ENCODE measurements at places on chromosomes 7 and 10.

GRCh38 chr10:113897693-113898618, 43.5 kb downstream of the NHLRC2 start:
- no peak for DNase-seq

GRCh38 chr10:118827053-118827452, 72.3 kb upstream of the CACUL1 start:
- DNase-seq = no peak

- no peak for DNase-seq
Observed at GRCh38 chr7:87159538-87159937, 7.3 kb downstream of the DMTF1 start.

DNA sequence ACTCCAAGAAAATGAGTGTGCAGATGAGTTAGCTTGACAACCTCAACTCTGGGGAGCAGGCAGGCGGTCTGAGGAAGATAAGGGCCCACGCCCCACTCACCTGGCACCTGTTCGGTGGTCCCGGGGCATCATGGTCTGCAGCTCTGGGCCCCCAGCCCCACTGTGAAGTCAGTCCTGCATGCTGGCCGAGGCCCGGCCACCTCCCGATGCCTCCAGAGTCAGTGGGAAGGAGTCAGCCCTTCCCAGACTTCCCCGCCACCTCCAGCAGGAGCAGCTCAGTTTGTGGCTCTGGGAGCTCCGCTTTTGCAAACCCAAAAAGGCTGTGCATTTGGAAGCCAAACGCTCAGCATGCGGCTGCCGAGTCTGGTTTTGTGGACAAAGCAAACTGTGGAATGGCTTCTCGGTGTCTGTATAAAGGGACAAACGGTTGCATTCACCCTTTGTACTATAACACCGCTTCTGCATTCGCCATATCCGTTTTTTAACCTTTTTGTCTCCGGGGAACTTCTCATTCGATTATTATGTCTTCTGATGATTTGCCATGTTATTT, 167.3 kb downstream of the CCDC3 start:
- DNase-seq = no peak

GRCh38 chr10:12661671-12662070, 312.3 kb downstream of the CAMK1D start:
- no peak for DNase-seq

DNA sequence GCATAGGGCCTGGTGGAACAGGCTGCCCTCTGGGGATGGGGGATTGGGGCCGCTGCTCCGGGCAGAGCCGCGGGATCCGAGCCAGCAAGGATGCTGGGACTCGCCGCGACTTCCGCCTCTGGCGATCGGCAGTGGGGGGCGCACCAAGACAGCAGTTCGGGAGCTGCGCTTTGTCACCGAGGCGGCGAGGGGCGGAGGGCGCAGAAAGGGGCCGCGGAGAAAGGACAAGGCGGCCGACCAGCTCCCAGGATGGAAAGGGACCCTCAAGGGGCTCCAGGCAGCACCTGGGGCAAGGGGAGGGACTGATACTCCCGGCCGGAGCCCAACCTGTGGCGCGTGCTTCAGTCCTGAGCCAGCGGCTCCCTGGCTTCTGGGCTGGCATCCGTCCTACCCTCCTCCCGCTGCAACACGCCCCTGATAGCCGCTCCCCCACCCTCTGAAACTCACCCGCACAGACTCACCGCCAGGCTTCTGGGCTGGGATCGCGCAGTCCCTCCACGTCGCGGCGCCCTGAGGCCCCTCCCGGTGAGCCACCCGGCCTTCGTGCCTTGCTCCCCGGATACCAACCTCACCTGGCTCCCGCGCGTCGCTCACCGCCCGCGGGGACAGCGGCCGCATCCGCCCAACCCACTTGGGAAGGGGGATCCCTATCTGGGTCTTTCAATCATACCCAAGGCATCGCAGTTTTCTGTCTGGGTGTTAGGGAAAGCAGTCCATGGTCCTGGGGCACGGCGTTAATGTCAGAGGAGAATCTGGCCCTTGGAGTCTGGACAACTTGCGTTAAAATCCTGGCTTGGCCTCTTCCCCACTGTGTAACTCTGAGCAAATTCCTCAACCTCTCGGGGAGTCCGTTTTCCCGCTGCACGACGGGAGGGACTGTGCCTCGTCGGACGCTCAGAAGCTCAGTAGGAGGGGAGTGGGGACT, 7.0 kb upstream of the EVX1 start:
- peak; percentile 86 for DNase-seq

- no peak for DNase-seq
Observed at GRCh38 chr10:71323407-71323806, 4.3 kb downstream of the SLC29A3 start.

DNA sequence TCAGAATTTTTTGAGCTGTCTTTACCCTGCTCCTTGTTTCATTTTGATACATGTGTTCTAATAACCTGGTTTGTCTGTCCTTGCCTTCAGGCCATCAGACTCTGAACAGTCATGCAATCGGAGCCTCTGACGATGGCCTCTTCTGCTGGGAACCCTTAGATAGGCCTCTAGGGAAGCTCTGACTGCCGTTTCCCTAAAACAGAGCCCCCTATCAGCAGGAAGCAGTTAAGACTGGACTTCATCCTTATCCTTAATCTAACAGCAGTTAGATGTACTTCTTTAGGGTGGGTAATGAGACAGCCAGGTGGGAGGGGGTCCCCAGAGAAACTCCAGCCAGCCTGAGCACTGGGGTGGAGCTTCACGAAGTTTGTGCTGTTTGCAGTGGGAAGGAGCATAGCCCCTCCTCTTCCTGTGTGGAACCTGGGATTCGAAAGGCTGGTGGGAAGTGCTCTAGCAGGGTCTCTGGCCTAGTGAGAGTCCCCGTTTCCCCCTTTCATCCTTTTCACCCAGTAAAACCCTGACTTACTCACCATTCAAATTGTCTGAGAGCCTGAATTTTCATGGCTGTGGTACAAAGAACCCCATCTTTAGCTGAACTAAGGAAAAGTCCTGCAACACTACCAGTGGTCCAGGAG, 28.4 kb upstream of the SORCS3 start:
- no peak for DNase-seq

GRCh38 chr7:150476285-150476684, 25.9 kb downstream of the GIMAP8 start:
- no peak for DNase-seq

GRCh38 chr10:78175444-78176015, 141.9 kb downstream of the RPS24 start:
- no peak for DNase-seq

DNA sequence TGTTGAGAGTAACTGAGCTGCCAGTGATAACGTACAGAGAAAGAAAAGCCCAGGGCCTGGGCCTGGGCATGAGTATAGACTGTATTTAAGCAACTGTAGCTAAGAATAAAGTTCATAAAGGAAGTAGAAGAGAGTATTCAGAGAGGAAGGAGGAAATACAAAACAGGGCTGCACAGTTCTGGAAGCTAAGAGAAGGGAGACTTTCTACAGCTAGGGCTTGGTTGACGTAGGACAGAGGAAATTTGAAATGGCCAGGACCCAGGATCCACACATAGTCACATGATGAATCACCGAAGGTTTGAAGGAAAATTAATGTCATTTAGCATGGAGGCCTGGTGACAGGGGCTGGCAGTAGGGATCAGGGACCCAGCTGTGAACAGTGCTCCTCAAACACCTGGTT, 66.7 kb downstream of the ARL4A start:
- no peak for DNase-seq

- DNase-seq = no peak
Observed at GRCh38 chr7:81014266-81014665, 95.4 kb upstream of the SEMA3C start.

DNA sequence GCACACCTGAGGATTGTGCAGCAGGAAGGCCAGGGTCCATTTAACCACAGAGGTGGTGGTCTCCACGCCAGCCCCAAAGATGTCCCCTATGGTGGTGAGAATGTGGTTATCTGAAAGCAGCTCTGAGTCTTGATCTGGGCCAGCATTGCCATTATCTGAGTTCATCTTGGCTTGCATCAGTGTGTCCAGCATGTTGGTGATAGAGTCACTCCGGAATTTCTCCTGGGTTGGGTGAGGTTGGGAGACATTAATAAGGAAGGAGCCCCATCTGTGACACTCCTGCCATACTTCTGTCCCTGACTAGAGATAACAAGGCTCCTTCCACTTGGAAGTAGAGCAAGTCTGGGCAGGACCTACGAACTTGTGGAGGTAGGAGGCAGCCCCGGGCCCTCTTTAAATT, 4.2 kb downstream of the CYP17A1 start:
- no peak for DNase-seq

- no peak for DNase-seq
Observed at GRCh38 chr10:133150656-133151055, 9.4 kb upstream of the KNDC1 start.

DNA sequence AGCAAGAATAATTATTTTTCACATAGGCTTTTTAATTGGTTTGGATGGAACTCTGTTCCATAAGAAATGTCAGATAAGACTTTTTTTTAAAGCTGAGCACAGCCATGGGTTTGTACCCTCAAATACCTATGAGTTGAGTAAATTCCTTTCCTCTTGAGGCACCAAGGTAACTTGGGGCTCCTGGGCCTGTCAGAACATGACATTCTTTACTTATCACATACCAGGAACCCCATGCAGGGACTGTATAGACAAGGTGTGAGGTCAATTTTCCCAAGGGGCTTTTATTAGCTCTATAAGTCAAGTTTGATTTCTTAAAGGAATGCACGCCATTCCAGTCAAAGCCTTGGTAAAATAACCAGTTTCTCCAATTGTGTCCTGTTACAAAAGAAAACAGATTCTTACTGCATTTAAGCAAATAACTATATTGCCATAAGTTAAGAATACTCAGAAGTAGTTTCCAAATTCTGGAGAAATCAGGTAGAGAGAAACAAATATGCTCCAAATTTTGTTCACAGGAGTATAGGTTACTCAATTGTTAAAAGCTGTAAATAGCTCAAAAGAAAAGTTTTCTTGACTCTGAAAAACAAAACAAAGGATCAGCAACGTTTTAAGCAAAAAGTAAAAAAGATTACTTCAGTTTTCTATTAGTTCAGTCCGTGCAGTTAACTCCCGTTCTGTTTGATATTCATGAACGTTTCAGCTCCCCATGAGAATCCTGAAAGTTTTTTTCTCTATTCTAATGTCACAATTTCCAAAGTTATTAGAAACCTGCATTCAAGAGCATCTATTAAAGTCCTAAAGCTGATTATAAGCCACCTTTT, 167.5 kb upstream of the NAMPT start:
- no peak for DNase-seq

- DNase-seq = peak; percentile 28
Observed at GRCh38 chr7:75892634-75893272, 13.9 kb downstream of the RHBDD2 start.

DNA sequence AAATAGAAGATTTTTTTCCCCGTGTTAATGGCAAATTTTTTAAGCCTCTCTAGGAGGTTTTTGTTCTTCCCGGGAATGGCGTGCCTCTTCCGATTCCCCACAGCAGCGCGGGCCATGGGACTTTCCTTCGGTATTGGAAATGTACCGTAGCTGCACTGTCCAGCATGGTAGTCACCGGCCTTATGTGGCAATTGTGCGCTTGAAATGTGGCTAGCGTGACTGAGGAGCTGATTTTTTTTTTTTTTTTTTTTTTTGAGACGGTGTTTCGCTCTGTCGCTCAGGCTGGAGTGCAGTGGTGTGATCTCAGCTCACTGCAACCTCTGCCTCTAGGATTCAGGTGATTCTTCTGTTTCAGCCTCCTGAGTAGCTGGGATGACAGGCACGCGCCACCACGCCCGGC, 938 bp upstream of the TCTN3 start:
- no peak for DNase-seq

DNA sequence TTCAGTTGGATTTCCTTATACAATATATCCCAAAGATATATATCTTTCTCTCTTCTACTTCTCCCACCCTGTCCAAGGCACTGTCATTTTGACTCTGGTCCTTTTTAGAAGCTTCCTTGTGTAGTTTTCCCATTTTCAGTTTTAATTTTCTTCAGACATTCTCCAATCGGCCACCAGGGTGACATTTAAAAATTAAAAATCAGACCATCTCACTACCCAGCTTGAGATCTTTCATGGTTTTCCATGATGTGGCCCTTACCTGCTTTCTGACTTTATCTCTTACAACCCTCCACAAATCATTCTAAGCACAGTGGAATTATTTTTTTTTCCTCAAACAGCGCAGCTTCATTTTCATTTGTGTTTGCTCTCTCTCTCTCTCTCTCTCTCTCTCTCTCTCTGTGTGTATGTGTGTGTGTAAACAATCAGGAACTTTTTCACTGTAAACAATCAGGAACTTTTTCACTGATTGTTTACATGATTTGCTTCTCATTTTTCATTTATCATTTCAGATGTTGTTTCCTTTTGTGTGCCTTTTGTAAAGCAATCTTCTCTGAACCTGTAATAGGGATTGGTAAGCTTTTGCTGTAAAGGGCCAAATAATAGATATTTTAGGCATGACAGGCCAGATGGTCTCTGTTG, 348.9 kb downstream of the ATRNL1 start:
- no peak for DNase-seq

- no peak for DNase-seq
Observed at GRCh38 chr7:154914996-154915380, 87.9 kb downstream of the PAXIP1 start.

GRCh38 chr7:132351954-132352499, 224.2 kb downstream of the PLXNA4 start:
- DNase-seq = peak; percentile 49

- no peak for DNase-seq
Observed at GRCh38 chr7:128215739-128216138, 25.3 kb upstream of the LEP start.

DNA sequence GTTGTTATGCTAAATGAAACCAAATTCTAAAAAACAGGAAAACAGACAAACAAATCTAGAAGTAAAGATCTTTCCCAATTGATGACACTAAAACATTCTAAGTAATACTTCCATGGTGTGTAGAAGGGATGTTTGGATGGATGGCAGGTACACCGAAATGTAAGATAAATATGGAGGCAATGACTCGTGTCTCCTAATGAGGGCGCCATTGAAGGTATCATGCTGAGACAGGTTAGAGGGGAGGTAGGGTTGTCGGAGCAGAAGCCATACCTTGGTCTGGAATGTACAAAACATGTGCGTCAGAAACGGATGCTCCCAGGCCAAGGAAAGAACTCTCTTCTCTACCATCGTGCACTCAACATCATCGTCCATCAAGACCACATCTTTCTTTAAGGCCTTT, 101.4 kb downstream of the PRKCQ start:
- DNase-seq = no peak

DNA sequence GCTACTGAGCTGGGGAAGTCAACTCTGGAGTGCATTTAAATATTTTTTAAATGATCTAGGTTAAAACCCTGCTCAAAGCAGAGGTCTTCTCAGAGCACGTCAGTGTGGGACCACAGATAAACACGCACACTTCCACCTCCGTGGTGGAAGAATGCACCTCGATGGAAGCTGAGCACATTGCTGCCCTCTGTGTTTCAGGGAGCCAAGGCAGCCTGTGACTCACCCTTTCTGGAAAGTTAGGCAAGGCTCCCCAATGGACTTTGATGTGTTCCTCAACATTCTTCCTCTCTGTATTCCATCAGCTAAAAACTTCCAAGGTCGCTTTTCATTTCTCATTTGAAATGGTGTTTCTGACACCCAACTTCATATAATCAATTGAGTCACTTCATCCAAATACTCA, 170.8 kb upstream of the KMT2E start:
- no peak for DNase-seq

DNA sequence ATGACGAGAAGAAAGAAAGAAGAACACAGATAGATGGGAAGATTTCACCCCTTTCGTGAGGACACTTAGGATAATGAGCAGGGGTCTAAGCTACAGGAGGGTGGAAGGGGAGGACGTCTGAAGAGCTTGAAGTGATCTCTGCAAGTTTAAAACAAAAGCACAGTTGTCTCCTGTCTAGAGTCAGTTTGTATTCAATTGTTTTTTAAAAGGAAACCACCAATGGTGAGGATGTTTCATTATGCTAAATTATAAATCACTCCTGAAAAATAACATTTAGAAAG, 85.9 kb downstream of the ADAM12 start:
- no peak for DNase-seq
